Sciatic nerve (tissue), 2 donors: ENCODE measurements at places on chromosomes 16 and 17.

DNA sequence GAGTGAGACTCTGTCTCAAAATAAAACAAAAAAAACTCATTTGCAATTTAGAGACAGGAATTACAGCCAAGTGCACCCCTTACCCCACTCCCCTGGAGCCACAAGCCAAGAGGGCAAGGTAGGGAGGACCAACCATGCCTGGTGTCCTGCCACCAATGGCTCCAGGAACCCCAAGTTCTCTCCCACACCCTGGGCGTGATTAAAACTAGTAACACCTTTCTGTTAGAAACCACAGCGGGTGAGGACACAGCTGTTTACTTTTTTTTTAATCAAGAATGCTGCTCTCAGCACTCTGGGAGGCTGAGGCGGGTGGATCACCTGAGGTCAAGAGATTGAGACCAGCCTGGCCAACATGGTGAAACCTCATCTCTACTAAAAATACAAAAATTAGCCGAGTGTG, 38.1 kb downstream of the ANKRD11 start:
- no peak for DNase-seq

- no peak for DNase-seq
Observed at GRCh38 chr17:73118139-73118538, 25.7 kb upstream of the SLC39A11 start.

GRCh38 chr17:27241346-27241946, 52.5 kb upstream of the WSB1 start:
- DNase-seq: no peak

GRCh38 chr17:49991409-49991808, 3.6 kb downstream of the DLX3 start:
- DNase-seq: no peak

DNA sequence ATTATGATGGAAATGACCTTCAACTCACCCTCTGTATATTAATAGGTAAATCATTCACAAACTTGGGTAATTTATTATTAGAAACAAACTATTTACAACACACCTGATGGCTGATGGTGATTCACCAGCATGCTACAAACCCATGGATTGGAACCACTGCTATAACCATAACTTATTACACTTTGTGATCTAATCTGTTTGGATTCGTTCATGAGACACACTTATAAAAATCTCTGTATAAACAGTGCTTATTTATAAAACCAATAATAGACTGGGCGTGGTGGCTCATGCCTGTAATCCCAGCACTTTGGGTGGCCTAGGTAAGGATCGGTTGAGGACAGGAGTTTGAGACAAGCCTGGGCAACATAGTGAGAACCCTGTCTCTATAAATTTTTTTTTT, 16.0 kb downstream of the SMIM36 start:
- no peak for DNase-seq

- no peak for DNase-seq
Observed at GRCh38 chr16:2881783-2882649, 999 bp upstream of the FLYWCH2 start.

DNA sequence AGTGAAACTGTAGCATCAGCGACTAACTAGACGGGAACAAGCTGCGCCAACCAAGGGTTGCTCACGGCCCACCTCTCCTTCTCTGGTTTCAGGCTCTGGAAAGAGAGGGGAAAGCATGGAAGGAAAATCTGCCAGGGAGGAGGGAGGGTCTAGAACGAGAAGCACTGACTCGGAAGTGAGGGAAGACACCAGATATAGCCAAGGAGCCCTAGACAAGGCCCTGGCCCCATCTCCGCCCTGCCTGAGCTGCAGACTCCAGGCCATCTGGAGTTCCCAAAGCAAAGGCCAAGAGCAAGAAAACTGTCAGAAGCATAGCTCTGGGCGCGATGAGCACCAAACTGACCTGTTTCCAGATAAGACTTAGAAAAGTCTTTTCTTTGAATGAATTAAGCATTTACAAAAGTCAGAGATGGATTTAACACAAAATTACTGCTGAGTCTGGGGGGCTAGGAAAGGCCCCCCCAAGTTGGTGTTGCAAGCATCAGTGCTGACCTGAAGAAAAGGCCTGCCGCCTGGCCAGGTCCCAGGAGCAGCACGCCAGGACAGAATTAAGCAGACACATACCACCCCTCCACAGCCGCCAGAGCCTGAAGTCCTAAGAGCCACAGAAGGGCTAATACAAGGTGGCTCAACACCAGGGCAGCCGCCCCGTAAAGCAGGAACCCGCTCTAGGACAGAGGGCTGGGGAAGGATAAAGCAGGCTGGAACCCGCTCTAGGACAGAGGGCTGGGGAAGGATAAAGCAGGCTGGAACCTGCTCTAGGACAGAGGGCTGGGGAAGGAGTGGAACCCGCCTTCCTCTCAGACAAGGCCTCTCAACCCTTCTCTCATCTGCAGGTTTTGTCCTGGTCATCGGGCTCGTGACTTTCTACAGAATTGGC, 20.7 kb downstream of the TMEM204 start:
- no peak for DNase-seq

GRCh38 chr17:61140081-61140786, 259.4 kb upstream of the TBX2 start:
- no peak for DNase-seq

- peak; percentile 30 for DNase-seq
Observed at GRCh38 chr17:64006361-64007088, 8.4 kb downstream of the PRR29 start.

DNA sequence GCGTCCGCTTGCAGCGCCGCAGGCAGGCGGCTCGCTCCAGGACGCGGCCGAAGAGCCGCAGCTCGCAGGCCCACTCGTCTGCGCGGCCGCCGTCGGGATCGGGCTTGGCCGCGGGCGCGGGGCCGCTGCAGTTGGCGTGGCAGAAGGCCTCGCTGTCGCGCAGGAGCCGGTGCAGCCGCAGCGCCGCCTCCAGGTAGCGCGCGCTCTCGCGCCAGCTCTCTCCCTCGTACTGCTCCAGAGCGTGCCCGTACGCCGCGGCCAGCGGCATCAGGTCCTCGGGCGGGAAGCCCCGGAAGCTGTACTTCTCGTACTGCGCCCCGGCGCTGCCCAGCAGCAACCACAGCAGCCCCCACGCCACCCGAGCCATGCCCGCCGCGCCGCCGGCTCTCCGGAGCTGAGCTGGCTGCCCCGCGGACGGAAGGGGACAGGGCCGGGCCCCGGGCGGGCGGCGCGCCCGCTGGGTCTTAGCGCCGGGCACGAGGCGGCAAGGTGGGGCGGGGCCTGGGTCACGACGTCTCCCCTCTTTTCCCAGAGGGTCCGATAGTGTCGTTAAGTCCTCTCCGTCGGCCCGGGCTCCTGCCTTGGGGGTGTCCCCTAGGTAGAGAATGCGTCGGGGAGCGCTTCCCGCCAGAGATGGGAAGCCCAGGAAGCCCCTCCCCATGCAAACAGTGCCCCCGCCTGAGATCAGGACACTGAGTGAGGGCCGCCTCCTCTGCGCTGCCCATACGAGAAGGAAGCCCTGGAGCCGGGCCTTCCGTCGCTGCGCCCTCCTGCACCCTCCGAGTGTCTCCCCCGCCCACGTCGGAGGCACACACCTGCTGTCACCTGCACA, at the start of gene P3H4:
Gene P3H4 (minus strand): TSS at position 401 of the 832 bp plus-strand sequence. CDS start 34 bp downstream, at position 367.
- DNase-seq: peak; percentile 85

DNA sequence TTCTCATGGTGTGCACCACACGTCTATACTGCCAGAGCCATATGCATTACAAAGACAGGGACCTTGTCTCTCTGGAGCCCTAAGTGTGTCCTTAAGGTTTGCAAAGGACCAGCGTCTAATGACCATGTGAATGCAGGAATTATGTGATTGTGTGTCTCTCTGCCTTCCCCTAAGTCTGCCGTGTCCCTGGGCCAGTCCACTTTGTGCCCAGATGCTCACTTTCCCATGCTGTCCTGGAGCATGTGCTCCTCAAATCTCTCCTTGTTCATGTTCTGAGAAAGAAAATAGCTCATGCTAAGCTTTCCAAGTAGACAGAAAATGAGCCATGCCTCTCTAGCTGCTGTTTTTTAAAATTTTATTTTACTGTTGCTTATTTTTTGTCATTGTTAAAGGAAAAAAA, 125.5 kb downstream of the RBFOX1 start:
- no peak for DNase-seq

DNA sequence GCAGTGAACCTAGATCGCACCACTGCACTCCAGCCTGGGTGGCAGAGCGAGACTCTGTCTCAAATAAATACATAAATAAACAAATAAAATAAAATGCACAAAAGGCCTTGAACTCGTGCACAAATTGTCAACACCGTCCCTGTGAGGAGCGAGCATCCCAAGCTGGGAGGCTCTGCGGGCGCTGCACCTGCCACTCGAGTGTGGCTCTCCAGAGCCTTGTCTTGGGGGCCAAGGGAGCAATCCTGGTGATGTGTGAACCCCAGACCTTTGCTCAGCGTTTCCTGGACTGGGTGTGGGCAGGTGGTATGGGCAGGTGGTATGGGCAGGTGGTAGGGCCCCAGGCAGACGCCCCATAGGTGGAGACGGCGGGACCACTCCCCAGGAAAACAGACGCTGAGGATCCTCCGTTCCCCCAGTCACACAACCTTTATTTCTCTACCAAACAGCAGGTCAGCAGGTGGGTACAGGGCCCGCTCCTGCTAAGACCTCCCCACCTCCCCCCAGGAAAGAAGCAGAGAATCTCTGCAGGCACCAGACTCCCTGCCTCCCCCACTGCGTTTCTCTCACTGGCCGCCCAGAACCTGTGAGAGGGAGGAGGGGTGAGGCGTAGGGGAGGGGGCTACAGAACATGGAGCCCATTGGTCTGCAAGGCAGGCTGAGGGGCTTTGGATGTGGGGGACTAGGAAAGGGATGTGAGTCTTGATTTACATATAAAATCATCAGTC, 7.4 kb upstream of the P2RX1 start:
- DNase-seq: no peak

- no peak for DNase-seq
Observed at GRCh38 chr17:62091804-62092203, 26.7 kb upstream of the MED13 start.

DNA sequence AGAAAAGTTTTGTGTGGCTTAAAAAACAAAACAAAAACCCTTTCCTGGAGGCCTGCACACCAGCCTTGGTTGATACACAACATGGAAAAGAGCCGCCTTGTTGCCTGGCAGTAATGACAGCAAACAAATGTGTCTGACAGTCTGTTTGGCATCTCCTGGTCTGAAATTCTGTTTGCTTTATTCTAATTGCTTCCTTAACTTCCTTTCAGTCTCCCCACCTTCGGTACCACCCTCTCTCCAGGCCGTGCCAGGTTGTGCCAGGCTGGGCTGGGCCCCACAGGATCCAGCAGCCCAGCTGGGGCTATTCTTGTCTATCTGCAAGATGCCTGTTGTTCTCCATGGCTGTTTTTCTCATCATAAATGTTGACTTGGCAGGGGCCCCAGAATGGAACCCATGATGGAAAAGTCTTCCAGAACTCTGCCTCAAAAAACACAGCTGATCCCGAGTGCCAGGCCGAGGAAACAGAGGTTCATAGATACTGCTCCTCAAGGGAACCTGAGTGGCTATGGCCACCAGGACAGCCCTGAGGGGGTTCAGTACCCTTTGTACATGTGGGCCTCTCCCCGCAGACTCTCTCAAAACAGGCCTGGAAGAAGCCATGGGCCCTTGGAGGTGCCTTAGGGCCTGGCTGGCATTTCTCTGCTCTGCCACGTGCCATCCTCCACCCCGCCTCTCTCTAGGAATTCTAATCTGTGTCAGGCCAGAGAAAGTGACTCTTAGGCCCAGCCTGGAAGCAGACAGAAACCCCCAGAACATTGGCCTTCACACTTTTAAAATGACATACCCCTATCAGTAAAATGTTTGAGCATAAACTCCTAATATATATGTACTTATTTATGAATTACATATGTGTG, 50.5 kb downstream of the YPEL2 start:
- DNase-seq: no peak

GRCh38 chr16:86598607-86599565, 20.5 kb downstream of the FOXL1 start:
- DNase-seq: no peak

DNA sequence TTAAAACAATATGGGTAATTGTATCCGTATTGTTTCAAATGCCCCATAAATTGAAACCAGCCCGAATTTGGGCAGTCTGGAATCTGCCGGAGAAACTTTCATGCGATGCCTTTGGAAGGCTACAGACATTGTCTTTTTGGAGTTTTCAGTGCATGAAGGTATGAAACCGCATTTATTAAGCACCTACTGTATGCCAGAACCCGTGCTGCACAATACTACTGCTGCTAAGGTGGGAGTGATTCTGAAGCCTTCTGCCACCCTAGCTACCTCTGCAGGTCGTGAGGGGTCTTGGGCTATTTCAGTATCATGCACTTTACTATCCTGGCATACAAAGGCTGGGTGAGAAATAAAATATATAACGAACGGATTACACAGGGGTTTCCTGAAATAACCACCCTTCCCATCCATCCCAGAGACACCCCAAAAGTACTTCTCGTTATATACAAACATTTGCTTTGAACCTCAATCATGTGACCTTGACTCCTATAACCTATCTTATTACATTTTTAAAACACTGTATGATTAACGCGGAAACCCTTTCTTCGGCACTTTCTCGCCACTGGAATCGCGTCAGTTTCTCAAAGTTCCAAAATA, 1.0 kb upstream of the MSI2 start:
- no peak for DNase-seq

DNA sequence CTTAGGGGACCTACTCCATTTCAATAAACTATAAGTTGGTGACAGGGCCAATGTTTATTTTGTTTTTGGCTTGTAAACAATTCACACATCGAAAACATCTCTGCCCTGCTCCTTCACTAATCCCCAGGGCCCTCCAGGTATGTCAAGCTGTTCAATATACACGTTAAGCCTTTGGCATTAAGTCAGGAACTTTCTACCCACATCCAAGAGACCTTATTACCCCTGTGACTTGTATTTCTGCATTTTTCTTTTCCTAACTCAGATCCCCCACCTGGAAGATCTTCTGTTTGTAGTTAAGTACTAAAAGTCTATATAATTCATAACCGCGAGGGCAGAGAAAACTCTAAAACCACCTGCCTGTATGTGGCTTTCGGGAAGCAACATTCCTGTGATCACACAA, 106.8 kb upstream of the AXIN2 start:
- no peak for DNase-seq

DNA sequence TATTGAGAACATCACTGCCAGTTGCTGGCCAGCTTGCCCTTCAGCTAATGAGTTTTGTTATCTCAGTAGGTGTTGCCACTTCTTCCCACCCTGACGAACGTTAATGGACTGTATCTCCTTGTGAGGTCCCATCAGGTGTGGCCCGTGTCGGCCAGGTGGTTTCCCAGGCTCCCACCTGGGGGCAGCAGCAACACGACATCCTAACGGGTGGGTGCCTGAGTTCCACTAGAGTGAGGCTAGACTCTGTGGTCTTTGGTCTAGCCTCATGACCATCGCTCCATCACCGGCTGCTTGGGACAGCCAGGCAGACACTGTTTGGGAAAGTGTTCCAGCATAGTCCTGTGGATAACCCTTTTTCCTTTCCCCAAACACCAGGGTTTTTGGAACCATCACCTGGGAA, 45.6 kb upstream of the LCMT1 start:
- no peak for DNase-seq

DNA sequence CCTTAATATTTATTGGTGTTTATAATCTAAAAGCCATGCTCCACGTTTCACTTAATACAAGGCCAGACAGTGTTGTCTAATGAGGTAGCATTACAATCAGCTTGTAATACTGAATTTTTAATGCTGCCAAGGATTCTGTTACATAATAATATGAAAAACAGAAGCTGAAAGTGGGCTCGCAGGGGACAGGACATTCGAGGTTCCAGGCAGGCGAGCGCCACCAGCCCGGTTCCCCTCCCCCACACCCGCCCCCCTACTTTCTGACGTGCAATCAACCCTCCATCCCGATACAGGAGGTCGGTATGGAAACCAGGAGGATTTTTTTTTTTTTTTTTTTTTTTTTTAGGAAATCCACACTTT, 6.2 kb upstream of the ZFHX3 start:
- no peak for DNase-seq
